ENCODE measurements at places on chromosomes 16 and 17. TPM values are rescaled to one million over a fixed set of nuclear protein-coding genes. Genes with fewer than 3 reads are reported as not detected.

SP6 gene
- total RNA-seq = 0.65 TPM

OR2C1 gene
- total RNA-seq = not detected

TBC1D28 gene
- total RNA-seq = not detected

KRTAP1-5 gene
- total RNA-seq = under 0.01 TPM

STARD3 gene
- 16.7 TPM for total RNA-seq

SHCBP1 gene
- 27.0 TPM for total RNA-seq

DYNLRB2 gene
- total RNA-seq = not detected

CASKIN1 gene
- total RNA-seq = 0.32 TPM

CCL7 gene
- total RNA-seq = 1.3 TPM

SLC12A3 gene
- not detected for total RNA-seq

C1QTNF8 gene
- total RNA-seq = not detected

KRTAP4-3 gene
- not detected for total RNA-seq

GPR142 gene
- total RNA-seq = not detected

SLC47A2 gene
- not detected for total RNA-seq

HYDIN gene
- not detected for total RNA-seq

NPIPB2 gene
- 1.1 TPM for total RNA-seq

PHOSPHO1 gene
- total RNA-seq = not detected

KCNJ18 gene
- total RNA-seq = not detected

KCNJ12 gene
- total RNA-seq = 0.61 TPM

NR1D1 gene
- 0.30 TPM for total RNA-seq

CACNG3 gene
- total RNA-seq = not detected

TMEM100 gene
- 0.97 TPM for total RNA-seq

KRT27 gene
- total RNA-seq = not detected

CDK3 gene
- 0.46 TPM for total RNA-seq

KRTAP17-1 gene
- not detected for total RNA-seq

TNFRSF17 gene
- total RNA-seq = not detected

NLRC5 gene
- 5.5 TPM for total RNA-seq

MYL4 gene
- not detected for total RNA-seq
